RCC 7860 (cell line): ENCODE measurements at places on chromosomes 5 and 9.

DNA sequence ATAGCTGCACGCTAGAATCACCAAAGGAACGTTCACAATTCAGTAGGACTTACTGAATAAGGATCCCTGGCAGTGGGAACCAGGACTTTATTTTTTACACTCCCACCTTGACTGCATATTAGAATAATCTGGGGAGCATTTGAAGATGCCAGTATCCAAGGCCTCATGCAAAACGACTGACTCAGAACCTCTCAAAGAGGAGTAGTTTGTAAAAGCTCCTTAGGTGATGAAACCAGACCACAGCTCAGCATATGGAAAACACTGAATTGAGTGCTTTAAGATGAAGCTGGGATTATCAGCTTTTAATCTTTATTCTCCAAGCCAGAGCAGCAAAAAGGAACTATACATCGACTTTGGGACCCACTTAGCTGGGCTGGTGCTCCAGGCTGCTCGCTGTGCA is 288.3 kb downstream of the MLLT3 start:
- DNase-seq, result no peak

GRCh38 chr5:44332285-44332971 is 56.8 kb downstream of the FGF10 start:
- DNase-seq, result peak; percentile 43

DNA sequence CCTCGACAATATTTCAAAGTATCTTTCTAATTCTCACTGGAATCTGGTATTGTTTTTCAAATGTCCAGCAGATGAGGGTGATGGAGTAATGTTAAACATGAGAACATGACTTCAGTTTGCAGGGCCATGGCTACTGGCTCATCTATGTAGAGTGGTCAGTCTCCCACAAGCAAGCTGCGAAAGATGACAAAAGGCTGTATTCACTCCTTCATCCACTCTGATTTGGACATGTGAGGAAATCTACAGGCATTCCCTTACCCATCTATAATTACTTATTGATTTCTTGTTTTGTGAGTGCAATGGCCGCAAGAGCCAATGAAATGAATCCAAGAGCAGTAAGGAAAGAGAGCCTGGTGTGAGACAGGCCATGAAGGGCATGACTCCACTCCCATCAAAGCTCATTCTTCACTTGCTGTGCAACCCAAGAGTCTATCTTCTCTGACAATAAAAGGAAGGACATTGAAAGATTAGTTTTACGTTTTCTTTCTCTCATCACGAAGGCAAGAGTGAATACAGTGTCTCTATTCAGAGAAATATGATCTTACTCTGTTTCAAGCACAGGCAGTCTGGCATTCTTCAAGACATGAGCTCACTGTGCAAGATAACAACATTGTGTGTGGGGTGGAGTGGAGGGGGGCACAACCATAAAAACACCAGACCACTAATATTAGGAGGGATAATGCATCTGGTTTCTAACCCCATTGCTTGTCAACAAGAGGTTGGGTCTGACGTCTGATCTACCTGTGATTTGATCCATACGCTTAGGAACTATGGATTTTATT is 249.6 kb upstream of the DAP start:
- DNase-seq, result no peak

DNA sequence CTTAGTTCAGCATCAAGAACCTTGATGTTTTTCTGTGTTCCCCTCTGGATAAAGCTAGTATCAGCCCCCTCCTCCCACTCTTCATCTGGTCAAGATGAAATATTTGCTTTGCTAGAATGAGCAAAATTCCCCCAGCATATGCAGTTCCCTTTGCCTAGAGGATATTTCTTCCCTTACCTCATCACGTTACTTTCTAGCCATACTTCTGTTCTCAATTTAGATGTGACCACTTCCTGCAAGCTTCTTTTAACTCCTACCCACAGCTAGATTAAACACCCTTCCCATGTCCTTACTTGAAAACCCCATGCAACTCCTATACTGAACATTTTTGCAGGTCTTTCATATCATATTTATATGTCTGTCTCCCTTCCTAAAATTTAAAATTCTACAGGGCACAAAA is 178.9 kb upstream of the TUSC1 start:
- DNase-seq, result no peak

DNA sequence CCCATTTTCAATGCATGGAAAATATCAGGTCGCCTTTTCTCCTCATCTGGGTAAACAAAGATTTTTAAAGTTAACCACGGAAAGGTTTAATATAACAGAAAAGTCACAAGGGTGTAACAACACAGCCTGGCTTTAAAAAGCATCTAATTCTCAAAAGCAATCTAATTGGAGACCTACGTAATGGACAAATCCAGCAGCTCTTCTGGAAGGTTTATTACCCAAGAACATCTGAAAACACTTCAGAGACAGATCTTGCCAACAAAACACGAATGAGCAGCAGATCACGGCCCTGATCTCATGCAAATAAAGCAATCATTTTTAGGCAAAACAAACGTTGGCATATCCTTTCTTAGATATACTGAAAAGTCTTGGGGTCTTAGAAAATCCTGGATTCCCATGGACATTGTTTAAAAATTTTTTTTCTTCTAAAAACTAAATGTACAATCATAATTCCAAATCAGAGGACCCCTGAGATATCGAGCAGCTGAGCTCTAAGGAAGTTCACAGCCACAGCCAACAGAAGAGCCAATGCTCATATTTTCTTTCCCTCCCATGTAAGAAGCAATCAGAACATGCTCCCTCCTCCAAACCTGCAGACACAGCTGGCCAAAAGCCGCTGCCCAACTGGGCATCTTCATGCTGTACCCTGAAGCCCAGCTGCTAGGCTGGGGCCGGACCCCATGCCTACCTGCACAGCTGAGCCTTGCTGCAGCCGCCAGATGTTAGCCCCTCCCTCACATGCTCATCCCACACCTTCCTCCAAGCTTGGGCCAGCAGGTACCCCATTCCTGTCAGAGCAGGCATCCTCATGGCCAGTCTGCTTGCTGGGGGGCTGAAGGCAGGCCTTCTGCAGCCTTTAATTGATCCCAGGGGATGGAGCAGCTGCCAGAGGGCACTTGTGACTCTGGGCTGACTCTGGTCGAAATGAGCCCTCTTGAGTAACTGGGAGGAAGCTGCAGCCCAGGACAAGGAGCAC is 11.2 kb downstream of the ANKS6 start:
- DNase-seq, result no peak

DNA sequence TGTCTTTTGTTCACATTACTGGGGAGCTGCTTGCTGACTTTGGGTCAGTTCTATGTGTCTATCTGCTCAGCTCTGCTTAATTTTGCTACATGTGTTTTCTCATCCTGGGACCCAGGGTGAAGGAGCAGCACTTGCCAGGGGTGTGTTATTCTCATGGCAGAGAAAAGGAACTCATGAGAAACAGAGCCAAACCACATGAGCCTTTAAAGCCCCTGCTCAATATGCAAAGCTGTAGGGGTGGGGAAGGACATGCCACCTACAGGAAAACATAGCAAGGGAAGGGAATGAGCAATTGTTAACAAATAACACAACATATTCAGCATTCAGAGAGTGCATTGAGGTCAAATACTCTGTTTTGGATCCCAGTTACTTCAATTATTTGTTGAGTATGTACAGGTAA is 290.9 kb downstream of the CDK5RAP2 start:
- DNase-seq, result no peak

DNA sequence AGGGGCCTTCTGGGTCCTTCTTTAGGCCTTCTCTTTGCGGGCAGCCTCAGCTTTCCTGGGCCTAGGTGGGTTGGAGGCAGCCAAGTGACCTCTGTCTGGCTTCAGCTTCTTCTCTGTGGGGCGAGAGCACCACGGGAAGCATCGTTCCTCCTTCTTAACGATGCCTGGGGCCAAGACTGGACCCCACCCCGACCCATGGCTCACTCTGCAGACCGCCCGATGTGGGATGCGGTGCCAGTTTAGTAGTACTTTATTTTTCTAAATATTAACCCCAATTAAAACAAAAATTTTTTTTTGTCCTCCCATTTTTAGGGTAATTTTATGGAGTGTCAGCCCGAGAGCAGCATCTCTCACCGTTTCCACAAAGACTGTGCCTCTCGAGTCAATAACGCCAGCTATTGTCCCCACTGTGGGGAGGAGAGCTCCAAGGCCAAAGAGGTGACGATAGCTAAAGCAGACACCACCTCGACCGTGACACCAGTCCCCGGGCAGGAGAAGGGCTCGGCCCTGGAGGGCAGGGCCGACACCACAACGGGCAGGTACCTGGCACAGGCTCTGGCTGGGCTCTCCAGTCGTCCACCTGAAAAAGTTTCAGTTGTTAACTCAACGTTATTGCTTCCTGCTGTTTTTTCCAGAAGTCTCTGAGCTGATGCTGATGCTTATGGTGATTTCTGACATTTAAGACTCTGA is 101.1 kb upstream of the CACNA1B start:
- DNase-seq, result no peak

- peak; percentile 11 for DNase-seq
These were observed 25.0 kb downstream of the CSF2 start for GRCh38 chr5:132098621-132099020.

GRCh38 chr5:87229780-87230179 is 37.9 kb upstream of the RASA1 start:
- DNase-seq, result no peak

- DNase-seq, result no peak
These were observed 278.0 kb upstream of the ADCY2 start for GRCh38 chr5:7117961-7118360.

DNA sequence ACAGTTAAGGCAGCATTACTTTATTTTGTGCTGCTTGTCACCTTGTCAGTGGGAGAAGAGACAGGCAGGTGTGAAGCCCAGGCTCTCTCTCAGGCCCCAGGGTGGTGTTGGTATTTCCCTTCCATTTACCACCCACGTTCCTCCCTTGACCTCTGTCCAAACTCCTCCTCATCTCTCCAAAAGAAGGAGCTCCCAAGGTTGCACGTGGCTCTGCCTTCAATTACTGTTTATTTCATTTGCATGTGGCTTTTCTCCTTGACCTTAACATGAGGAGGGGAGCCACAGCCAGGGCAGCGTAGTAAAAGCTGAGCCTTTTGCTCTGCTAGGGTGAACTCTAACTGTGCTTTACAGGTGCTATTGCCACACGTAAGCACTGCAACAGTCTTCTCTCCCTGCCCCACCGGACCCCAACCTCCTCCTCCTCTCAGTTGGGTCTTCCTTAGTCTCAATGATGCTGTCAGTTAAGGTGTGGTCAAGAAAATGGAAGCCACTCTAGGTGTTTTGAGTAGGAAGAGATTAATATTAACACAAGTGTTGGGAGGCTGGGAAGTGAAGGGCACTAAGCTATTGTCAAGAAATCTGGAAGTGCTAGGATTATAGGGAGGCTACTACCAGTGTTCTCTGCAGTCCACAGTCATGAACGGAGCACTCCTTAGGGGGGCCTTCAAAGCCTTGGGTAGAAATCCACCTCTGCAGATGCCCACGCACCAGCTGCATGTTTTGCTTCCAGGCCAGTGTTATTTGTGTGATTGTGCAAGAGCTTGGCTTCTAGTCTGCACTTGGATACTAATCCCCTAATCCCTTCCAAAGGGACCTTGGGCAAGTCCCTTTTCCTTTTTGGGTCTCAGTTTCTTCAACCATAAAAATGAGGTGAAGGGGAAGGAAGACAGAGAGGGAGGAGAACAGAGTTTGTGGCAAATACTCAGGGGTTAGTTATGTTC is 3.9 kb upstream of the ALDH1B1 start:
- no peak for DNase-seq

- no peak for DNase-seq
These were observed 21.7 kb downstream of the FUBP3 start for GRCh38 chr9:130601100-130601499.

DNA sequence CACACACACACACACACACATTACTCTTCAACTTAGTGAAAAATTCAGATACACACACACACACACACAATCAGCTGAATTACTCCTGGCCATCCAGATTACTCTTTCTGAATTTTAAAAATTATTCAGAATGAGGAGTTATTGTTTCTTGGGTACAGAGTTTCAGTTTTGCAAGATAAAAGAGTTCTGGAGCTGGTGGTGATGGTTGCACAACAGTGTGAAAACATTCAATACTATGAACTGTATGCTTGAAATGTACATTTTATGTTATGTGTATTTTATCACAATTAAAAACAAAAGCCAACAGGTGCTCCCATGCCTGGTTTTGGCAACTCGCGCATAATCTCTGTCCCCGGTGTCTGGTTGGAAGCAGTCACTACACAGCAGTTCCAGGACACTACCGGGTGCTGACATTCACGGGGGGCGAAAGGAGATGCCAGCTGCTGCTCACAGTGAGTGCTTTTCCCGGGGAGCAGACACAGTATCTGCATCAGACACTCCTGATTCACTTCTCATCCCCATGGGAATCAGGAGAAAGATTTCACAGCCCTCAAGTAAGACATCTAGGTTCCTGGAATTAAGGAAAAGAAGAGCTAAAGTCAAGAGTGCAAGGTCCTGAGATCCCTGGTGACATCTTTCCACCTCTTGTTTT is 55.7 kb downstream of the LHFPL2 start:
- no peak for DNase-seq

- peak; percentile 13 for DNase-seq
These were observed 47.9 kb downstream of the MAMDC2 start for GRCh38 chr9:70091572-70091971.

- no peak for DNase-seq
These were observed 31.3 kb downstream of the PARP8 start for GRCh38 chr5:50697739-50698138.

- DNase-seq, result no peak
These were observed 15.2 kb downstream of the PCDH1 start for GRCh38 chr5:141862936-141863543.

- DNase-seq, result no peak
These were observed 60.8 kb downstream of the AOPEP start for GRCh38 chr9:94787266-94787665.

GRCh38 chr5:140317859-140318258 is 15.0 kb upstream of the PFDN1 start:
- DNase-seq, result peak; percentile 84

- peak; percentile 100 for DNase-seq
These were observed 38.8 kb upstream of the COL5A1 start for GRCh38 chr9:134602547-134603362.

DNA sequence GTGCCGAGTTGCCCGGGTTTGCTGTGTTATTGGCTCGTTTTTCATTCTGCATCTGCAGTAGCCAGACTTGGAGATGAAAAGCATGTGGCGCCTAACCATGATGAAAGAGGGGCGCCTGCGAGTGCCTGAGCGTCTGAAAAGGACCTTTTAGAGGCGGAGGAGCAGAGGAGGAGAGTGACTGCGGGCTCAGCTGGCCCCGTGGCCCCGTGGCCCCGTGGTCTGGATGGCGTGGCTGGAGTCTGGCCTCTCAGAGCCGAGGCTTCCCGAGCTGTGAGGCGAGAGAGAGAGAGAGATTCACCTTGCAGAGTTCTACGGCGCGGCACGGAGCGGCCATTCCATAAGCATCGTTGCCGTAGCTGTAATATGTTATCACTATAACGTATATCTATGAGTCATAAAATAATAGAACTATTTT is 55.3 kb upstream of the RNU6ATAC start:
- DNase-seq, result no peak

GRCh38 chr5:34857161-34857560 is 18.2 kb downstream of the TTC23L start:
- no peak for DNase-seq
